ENCODE measurements at places on chromosomes 5 and 9.

DNA sequence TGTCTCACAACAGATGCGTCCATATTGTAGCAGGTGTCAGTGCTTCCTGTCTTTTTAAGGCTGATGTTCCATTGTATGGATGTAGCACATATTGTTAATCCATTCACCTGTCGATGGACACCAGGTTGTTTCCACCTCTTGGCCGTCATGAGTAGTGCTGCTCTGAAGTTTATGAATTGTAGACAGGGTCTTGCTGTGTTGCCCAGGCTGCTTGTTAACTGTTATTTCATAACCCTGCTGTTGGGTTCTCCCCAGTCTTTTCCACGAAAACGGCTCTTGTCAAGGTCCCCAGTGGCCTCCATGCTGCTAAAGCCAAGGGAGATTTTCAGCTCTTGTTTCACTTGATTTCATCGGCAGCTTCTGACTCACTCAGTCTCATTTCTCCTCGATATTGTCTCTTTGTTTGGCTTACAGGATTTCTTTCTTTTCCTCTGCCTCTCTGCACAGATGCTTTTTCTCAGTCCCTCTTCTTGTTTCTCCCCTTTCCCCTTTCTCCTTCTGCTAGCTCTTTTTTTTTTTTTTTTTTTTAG lies 12.1 kb upstream of the PSD2 start:
- DNase-seq, result no peak

DNA sequence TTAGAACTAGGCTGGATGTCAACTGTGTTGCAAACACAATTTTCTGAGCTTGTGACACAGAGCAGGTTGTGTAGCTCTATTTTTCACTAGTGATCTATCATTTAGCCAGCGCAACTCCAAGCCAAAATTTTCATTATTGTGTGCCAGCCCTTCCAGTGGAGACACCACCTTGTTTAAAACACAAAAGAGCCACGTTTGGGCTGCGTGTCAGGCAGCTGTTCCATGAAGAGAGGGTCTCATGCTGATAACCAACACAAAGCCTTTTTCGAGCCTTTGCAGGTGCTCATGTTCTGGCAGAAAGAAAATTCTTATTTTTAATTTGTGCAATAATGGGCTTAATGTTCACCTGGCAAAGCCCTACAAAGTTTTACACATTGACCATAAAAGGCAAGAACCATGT lies 237.6 kb upstream of the RGMB start:
- DNase-seq, result no peak

- no peak for DNase-seq
Measured at GRCh38 chr5:59891962-59892643, 1.4 kb downstream of the PDE4D start.

DNA sequence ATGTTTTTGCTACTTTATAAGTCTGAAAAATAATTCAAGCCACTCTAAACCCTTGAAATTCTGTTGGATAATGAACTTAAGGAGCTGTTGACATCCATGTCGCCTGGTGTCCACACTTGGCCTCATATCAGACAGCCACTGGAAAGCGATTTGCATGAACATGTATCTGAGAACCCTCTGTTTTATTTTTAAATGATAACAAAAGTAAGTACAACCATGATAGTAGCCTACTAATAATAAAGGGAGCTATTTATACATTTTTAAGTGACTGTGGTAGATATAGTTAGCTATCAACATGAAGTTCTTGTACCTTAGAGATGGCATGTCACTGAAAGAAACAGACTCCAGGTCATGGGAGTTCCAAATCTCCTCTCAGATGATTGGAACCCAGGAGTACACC lies 53.3 kb downstream of the PLCXD3 start:
- DNase-seq, result no peak

GRCh38 chr9:122011818-122012498 lies 81.2 kb downstream of the TTLL11 start:
- no peak for DNase-seq

DNA sequence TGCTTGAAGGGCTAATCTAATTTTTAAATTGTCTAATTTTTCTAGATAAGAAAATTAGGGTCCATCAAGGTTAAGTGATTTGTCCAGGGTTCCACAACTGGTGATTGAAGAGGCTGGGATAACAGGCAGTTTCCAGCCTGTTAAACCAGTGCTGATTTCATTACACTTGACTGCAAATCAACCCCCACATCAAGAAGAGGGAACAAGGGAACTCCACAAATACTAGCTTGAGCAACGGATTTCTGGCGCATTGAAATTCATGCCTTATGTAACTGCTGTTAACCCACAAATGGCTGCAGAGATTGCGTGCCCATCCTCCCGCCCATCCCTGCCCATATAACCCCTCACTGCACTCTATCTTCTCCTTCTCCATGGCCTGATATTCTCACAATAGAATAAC lies 10.0 kb downstream of the PLPPR1 start:
- DNase-seq, result no peak

DNA sequence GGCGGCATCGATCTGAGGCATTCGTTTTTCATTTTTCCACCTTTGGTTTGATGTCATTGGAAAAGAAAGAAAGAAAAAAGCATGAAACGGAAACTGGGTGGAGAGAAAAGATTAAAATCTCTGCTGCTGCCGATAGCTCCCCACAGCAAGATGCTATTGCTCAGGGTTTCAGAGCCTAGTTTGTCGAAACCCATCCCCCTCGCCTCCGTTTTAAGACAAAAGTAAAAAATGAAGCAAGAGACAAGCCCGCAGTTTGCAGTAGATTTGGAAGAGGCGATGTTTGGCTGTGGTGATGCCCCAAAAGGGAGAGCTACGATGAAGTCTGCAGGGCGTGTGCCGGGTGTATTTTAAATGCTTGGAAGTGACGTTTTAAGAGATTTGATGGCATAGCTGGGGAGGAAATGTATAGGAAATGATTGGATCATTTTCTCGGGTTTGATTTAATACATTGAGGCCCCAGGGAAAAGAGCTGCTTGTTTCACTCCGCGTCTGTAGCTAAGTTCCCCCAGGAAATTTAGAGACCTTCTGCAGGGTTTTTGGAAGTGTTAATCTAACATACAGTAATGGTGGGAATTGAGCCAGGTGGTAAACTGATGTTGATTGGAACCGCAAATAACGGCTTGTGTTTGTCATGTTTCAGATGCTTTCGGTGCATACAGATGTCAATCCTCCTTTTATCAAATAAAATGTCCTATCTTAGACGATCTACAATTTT lies 909 bp downstream of the NDFIP1 start:
- no peak for DNase-seq

DNA sequence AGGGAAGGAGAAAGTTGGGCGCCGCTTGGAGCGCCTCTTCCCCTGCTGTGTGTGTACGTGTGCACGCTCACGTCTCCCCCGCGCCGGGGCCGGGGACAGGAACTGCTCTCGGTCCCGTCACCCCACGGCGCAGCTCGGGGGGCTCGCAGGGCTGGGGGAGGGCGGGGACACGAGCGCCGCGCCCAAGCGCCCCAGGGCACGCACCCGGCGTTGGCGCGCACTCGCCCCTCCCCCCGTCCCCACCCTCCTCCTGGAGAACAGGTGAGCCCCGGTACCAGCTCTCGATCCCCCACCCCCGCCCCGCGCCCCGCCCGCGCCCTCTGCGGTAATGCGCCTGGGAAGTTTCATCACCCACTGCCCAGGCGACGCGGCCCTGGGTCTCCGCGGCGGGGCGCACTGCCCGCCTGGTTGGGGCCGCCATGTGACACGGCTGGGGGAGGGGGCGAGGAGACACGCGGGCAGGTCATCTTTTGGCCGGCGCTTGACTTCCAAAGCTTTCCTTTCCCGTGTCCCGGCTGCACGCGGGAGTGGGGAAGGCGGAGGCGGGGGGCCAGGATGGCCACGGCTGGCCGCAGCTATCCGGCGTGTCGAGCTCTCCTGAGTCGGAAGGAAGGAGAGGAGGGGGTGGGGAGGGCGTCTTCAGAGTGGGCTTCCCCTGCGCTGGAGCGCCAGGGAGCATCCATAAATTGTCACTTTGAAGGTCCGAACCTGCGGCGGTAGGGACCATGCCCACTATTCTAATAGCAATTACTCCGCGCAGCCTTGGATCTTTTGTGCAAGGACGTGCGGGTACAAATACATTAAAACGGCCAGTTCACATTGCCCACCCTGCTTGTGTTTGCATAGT lies 1.5 kb upstream of the STC2 start:
- peak; percentile 78 for DNase-seq

GRCh38 chr9:128636556-128637530 lies 19.8 kb downstream of the DYNC2I2 start:
- DNase-seq, result no peak

- no peak for DNase-seq
Measured at GRCh38 chr9:83431101-83432060, 106.8 kb downstream of the FRMD3 start.

DNA sequence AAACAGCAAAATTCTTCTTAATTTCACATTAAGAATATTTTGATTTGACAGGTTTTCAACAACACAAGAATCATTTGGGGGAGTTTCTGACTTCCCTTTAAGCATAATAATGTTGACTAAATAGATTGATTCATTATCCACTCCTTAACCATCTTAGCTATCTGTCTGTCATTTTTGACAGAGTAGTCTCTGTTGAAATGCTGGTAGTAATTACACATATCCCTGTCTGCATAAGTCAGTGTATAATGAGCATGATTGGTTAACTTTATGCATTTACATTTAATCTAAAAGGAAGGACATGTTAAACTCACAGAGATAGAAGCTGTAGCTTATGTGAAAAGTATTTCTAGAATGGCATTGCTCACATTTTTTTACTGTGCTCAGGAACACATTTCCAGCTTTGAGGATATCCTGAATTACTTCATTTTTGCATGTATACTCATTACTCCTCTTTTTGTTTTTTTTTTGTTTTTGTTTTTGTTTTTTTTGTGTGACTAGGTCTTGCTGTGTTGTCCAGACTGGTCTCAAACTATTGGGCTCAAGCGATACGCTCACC lies 385.9 kb downstream of the KDM4C start:
- DNase-seq, result no peak

GRCh38 chr9:118975736-118976135 lies 393.5 kb downstream of the BRINP1 start:
- no peak for DNase-seq

GRCh38 chr9:99109522-99109921 lies 4.6 kb downstream of the TGFBR1 start:
- DNase-seq, result no peak

GRCh38 chr9:4421847-4422246 lies 68.4 kb upstream of the SLC1A1 start:
- DNase-seq, result no peak

DNA sequence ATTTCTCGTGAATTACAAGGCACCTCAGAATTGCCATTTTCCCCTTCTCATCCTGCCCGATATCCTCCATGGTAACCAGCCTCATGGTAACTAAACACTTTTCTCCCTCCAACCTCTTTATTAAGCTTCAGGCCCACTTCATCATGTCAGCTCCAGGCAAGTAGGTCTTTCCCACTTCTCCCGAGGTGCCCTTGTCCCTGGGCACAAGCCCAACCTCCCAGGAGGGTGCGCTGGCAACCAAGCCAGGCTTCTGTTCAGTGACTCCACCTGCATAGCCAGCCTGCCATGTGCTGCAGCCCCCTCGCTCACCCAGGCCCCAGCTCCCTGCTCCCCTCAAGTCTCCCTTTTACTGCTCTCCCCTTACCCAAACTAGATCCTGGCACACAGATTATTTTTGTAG lies 47.4 kb upstream of the AFAP1L1 start:
- DNase-seq, result no peak

DNA sequence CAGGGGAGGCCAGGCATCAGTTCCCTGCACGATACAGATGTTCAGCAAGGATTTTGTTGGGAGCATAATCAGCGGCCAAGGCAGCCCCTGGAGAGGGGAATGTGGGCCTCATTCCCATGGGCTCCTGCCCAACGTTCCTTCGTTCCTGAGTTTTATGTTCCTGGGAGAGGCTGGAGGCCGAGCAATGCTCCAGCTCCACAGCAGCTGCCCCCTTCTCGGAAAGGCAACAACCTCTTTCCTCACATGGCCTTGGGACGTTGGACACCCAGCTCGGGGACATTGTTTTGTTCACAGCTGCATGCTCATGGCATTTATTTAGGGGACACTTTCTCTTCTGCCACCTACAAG lies 63.8 kb upstream of the COL15A1 start:
- no peak for DNase-seq

GRCh38 chr9:74610523-74611061 lies 113.5 kb downstream of the RORB start:
- DNase-seq, result no peak

- DNase-seq, result no peak
Measured at GRCh38 chr9:123871781-123872180, 58.1 kb downstream of the DENND1A start.

DNA sequence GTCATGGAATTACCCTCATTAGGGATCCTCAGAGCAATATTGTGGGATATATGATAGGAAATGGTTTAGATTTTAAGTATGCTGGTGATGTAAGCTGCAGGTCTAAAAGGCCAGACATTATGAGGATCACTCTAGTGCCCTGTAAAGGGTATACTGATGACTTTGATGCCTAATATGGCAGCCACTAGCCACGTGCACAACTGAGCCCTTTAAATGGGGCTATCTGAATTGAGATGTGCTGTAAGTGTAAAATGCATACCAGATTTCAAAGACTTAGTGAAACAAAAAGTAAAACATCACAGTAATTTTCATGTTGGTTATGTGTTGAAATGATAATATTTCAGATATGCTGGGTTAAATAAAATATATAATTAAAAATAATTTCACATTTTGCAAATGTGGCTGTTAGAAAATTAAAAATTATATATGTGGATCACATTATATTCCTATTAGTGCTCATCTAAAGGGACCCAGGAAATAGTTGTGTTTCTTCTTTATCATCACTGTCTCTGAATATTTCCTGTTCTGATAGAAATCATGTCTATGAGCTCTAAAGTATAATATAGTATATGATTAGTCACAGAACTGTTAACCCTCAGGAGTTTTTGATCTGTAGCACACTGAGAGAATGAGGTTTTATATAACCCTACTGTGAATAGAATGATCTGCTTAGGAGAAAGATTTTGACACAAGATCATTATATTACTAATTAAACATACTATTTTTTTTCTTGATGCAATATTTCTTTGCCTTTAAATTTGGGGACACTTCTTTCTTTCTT lies 50.1 kb downstream of the OSTF1 start:
- DNase-seq, result no peak

GRCh38 chr9:83596899-83597504 lies 25.9 kb upstream of the IDNK start:
- peak; percentile 66 for DNase-seq

DNA sequence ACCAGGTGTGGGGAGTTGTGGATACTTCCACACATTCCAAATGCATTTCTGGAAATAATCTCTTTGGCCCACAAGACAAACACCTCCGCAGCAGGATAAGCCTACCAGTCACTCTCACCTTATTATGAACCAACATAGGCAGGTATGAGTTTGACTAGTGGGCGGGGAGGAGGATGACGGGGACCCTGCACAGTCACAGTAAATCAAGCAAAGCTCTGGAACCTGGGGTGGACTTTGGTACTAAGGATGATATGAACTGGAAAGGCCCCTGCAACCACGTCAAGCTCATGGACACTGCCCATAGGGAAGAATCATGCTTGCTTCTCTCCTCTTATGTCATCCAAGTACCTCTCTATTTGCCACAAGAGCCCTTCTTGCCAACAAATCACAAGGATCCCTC lies 259.4 kb downstream of the HSPA4 start:
- no peak for DNase-seq

- no peak for DNase-seq
Measured at GRCh38 chr5:58300346-58300895, 159.5 kb downstream of the PLK2 start.

GRCh38 chr9:818958-819357 lies 22.5 kb upstream of the DMRT1 start:
- DNase-seq, result no peak

- no peak for DNase-seq
Measured at GRCh38 chr5:73818357-73818756, 192.4 kb downstream of the ARHGEF28 start.

Measured in activated T-cell treated with anti-CD3 and anti-CD28 coated beads, Interleukin-2, amount 50 U/mL, for 48 hours (primary cell).